ENCODE measurements at places on chromosomes 11 and 22.

GRCh38 chr11:67463186-67463585 is 5.9 kb downstream of the TMEM134 start:
- no peak for DNase-seq

- no peak for DNase-seq
Measured at GRCh38 chr22:30044369-30044768, 35.9 kb upstream of the HORMAD2 start.

DNA sequence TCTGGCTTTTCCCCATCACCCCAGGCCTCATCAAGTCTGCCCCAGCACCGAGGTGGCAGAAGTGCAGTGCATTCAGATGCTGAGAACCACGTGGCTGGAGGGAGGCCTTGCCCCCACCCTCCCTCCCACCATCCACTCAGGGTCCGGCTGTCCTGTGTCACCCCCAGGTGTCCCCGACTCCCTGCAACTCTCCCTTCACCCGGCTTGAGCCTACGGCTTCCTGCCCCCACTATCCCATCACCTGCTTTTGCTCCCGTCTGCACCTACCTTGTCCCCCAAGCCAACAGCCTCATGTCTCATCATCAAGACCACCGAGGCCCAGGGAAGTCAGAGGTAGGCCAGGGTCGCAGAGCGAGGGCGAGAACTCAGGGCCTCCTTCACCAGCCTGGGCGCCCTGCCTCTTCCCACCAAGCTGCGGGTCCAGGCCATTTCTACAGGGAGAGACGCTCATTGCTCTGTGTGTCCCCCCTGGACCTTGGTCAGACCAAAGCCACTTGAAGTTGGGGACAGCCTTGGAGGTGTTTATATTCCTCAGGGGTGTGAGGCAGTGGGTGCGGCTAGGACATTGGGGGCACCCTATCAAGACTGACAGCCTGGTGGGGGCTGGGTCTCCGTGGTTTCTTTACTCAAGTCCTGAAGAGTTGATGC is 66.2 kb upstream of the CCND1 start:
- DNase-seq = no peak

GRCh38 chr11:18958221-18958910 is 19.2 kb upstream of the MRGPRX1 start:
- DNase-seq = no peak

GRCh38 chr11:74951226-74951625 is 2.2 kb downstream of the SPCS2 start:
- DNase-seq = no peak

GRCh38 chr11:111124724-111125123 is 120.8 kb upstream of the POU2AF2 start:
- DNase-seq = no peak

- peak; percentile 75 for DNase-seq
Measured at GRCh38 chr11:44727373-44728287, 868 bp downstream of the TSPAN18 start.

DNA sequence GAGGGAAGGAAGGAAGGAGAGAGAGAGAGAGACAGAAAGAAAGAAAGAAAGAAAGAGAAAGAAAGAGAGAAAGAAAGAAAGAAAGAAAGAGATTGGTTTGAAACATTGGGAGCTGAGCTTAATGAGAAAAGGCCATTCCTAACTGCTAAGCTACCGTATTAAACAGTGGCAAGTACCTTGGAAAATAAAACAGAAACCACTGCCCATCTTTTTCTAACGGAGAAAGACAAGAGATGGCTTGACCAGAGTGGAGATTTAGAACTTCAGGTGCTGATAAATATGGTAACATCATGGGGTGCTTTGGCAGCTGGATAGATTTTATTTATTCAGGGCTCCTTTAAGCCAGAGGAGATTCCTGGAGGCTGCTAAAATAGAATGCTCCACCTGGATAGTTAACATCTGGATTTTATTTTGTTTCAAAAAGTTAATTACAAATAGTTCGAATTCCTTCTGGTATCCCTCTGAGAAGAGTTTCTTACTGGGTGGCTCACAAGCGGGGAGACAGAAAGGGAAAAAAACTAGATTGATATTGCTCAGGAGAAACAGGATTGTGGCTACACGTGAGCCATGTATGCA is 12.9 kb downstream of the TIMP3 start:
- DNase-seq = no peak

DNA sequence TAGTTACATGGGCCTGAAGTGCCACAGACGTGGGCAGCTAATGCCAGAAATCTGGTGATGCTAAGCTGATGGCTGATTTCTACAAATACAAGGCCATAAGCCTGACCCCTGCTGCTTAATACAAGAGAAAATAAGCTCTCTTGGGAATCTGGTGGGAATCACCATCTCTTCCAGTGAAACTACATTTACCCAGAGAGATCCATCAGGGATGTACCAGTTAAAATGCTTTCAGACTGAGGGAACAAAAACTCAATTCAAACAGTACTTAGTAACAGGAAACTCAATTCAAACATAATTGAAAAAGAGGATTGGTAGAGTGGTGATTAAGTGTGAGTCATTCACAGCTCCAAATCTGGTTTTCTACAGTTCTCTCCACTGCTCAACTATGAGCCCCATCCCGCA is 1.7 kb upstream of the CAVIN3 start:
- no peak for DNase-seq

GRCh38 chr11:79437981-79438630 is 2.7 kb downstream of the TENM4 start:
- no peak for DNase-seq
